HL-60 (cell line): ENCODE measurements at places on chromosomes 3 and 15.

- DNase-seq: no peak
Observed at GRCh38 chr3:128193168-128193567, 39.9 kb downstream of the EEFSEC start.

- DNase-seq: no peak
Observed at GRCh38 chr3:138817695-138818094, 17.0 kb downstream of the PIK3CB start.

GRCh38 chr15:65374334-65374733, 3.5 kb downstream of the IGDCC3 start:
- no peak for DNase-seq

GRCh38 chr3:128996726-128997125, 2.9 kb upstream of the CFAP92 start:
- peak; percentile 43 for DNase-seq

DNA sequence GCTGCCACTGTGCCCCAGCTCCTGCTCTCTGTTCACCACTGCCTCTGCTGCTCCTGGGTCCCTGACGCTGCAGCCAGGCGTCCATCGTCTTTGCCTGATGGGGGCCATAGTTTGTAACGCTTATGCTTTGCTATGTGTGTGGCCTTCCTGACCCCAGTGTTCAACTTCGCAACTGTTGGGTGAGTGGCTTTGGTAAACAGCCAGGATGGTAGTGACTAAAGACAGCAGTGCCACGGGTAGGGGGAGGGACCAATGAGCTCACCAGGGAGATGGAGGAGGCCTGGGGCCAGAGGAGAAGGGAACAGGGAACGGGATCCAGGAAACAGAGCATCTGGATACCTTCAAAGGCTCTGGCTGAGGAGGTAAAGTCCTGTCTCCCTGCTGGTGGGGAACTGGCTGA, 75.9 kb upstream of the ALDH1L1 start:
- no peak for DNase-seq
